ENCODE measurements at places on chromosomes 3 and 15.
A peak's percentile ranks its signal among the peaks of the same experiment; 100 is the strongest.

- DNase-seq, result no peak
Observed at GRCh38 chr15:49232236-49232806, 62.3 kb downstream of the GALK2 start.

DNA sequence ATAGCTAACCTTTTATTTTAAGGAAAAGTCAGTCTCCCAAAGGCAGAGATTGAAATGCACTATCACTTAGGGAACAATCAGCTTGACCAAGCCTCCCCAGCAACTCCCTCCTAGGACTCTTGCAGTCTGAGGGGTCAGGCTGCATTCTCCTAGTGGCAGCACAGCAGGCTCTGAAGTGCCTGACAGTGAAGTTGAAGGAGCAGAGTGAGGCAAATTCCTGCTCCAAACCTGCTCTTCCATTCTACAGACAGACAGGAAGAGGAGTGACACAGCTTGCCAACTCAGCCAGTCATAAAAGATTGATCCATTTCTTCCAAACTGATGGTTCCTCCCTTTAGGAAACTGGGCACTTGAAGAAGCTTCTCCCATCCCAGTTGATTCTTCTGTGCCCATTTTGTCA is 43.9 kb upstream of the SMAD3 start:
- no peak for DNase-seq

GRCh38 chr15:62896969-62897486 is 145.5 kb upstream of the TPM1 start:
- no peak for DNase-seq

DNA sequence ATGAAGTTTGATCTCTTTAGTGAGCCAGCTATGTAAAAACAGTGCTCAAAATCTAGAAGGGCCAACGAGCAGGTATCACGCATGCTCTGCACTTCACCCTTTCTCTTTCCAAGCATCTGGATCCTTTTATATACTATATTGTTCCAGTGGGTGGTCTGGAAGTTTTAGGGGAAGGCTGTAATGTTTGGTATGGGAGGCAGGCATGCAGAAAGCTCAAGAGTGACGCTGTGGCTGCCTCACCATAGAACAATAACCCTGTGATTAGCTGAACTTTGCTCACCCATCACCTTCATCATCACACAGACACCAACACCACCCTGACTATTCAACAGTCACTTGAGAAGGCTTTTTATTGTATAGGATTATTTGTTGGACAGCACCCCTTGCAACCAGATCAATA is 81.6 kb downstream of the FBN1 start:
- no peak for DNase-seq

DNA sequence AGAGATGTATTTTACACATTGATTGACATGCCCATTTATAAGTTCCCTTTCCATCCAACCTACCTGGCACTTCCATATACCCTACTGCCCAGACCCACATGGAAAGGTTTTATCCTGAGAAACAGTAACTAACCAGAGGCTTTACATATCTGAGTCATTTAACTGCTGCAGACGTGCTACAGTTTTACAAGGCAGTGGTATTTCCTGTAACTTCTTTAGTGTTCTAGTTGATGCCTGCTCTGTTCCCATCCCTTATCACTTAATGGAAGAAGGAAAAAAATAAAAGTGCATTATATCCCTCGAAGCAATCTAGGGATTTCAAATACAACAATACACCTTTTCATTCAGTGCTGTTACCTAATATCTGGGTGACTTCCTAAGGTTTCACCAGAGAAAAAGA is 107.1 kb downstream of the TMCO5A start:
- no peak for DNase-seq

DNA sequence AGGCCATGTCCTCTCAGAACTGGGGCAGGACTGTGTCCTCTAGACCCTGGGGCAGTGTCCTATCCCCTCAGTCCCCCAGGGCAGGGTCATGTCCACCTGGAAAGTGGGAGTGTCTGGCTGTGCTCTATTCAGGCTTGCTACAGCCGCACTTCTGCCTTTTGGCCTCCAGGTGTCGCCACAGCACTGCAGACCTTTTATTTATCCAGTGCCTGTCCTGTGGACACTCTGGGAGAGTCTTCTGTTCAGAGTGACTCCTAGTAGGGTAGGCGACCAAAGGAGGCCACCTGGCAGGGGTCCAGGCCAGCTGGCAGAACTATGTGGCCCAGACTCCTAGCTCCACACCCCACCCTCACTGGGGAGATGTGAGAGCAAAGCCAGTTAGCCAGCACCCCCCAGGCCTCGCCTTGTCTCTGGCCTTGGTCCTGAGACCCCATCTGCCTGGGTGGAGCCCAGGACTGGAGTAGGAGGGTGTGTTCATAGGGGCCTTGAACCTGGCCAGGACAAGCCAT is 3.9 kb downstream of the TMIE start:
- DNase-seq, result peak; percentile 49

GRCh38 chr3:3227640-3228039 is 48.1 kb upstream of the CRBN start:
- no peak for DNase-seq

GRCh38 chr3:71944482-71945065 is 159.6 kb upstream of the PROK2 start:
- no peak for DNase-seq

DNA sequence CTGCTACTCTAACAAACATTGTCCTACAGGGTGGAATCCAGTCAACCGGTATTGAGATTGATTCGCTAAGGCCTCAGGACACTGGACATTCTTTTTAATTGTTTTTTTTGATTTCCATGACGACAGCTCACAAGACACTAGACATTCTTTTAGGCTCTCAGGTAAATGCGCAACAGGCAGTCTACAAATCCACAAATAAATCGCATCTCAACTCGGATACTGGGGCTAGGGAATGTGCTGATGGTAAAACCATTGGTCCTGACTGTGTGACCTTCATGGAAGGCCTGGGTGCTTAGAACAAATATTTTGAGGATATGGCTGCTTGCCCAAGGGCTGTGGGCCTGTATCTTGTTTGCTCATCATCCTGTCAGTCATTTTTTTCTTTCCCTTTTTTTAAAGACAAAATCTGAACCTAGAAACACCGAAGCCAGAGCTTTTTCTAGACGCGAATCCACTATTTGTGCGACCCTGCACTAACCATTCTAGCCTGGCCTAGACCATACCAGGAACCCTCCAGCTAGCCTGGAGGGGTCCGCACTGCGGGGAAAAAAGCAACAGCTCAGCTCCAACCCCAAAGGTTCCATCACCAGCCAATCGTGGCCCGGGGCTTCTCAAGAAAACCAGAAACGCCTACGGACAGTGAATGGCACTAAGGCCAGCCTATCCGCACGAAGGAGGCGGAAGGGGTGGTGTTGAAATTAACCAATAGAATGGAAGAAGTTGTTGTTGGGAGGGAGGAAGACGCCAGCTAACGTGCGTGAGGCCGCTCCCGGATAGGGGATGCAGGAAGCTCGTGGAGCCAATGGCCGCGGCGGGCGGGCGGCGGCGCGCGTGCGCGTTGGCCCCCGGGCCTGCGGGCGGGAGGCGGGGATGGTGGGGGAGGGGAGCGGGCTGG is 18.1 kb upstream of the CHD2 start:
- DNase-seq, result peak; percentile 98

DNA sequence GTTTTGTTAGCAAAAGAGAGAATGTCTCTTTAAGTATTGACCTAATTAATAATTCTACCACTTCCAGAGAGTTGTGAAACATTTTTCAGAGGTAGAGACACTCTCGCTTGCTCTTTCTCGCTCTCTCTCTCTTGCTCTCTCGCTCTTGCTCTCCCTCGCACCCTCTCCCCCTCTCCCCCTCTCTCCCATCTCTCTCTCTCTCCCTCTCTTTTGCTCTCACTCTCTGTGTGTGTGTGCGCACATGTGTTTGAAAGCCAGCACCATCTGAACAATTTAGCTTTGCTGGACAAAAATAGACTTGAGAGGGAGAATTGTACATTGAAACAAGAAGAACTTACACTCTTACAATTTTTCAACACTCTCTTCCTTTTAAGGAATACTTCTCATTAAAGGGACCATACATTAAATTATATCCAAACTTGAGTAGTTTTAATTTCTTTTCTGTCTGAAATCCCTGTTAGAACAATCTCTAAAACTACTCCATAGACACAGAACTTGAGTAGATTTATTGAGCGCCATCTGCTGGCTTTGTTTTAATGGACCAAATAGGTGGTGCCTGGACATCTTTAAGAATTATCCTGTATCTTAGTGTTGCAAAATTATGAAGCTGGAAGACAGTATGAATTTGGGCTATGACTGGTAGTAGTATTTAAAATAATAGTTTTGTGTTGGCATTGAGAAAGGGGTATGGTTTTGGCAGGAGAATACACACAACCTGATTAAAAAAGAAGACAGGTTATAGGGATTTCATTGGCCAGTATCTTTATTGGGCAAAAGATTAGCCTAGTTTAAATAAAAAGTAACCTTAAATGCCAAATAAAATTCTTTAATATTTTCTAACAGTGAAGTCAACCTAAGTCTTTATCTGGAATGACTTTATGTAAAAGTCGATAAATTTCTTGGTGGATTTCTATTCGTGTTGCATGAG is 124.6 kb downstream of the AKAP13 start:
- DNase-seq, result peak; percentile 14

- DNase-seq, result no peak
Observed at GRCh38 chr15:33547876-33548275, 237.1 kb downstream of the RYR3 start.

- no peak for DNase-seq
Observed at GRCh38 chr3:10453431-10454163, 51.8 kb downstream of the ATP2B2 start.

DNA sequence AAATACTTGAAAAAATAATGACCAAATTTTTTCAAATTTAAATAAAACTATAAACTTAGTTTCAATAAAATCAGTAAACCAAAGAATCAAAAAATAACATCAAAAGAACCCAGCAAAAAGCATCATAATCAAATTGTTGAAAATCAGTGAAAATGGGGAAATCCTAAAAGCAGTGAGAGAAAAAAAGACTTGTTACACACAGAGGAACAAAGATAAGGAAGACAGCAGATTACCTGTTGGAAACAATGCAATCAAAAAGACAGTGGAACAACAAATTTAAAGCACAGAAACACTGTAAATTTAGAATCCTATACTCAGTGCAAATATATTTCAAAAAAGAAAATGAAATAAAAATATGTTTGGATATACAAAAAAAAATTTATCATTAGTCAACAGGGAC is 156.2 kb upstream of the LMCD1 start:
- DNase-seq, result no peak

- no peak for DNase-seq
Observed at GRCh38 chr3:99954914-99955644, 137.4 kb downstream of the CMSS1 start.

DNA sequence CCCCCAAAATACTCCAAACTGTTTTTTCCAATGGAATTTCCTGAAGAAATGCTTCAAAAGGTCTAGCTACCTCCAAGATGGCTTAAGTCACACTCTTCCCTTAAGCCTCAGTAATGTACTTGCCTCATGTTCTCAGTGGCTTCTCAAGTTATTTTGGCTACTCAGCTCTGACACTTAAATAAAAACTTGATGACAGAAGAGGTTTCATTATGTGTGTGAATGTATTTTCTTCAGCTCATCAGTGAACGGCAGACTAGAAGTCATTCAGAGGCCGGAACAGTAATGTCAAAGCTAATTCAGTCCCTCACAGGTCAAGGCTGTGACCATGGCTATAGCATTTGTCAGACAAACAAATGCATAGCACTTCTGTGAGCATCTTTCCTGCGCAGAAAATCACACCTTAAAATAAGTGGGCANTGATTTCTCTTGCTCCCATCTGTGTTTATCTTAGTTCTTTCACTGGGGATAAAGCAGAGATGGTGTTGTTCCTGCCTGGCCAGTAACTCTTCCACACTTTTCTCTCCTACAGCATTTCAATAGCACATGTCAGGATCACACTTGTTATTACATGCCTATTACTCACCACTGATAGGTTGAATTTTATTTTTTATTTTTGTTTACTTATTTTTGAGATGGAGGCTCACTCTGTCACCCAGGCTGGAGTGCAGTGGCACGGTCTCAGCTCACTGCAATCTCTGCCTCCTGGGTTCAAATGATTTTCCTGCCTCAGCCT is 68.5 kb upstream of the PLCL2 start:
- no peak for DNase-seq

- no peak for DNase-seq
Observed at GRCh38 chr15:79523266-79523665, 91.1 kb downstream of the MINAR1 start.

DNA sequence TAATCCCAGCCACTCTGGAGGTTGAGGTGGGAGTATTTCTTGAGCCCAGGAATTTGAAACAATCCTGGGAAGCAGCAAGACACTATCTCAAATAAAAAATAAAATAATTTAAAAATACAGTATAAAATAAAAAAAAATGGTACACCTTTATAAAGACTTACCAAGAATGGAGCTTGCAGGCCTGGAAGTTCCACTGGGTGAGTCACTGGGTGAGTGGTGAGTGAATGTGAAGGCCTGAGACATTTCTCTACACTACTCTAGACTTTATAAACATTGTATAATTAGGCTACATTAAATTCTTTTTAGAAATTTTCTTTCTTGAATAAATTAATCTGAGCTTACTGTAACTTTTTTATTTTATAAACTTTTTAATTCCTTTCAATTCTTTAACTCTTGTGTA is 609.1 kb upstream of the BCHE start:
- no peak for DNase-seq

- peak; percentile 15 for DNase-seq
Observed at GRCh38 chr3:129045675-129046036, 14.9 kb upstream of the GP9 start.

- no peak for DNase-seq
Observed at GRCh38 chr3:141275973-141276372, 44.3 kb downstream of the PXYLP1 start.

DNA sequence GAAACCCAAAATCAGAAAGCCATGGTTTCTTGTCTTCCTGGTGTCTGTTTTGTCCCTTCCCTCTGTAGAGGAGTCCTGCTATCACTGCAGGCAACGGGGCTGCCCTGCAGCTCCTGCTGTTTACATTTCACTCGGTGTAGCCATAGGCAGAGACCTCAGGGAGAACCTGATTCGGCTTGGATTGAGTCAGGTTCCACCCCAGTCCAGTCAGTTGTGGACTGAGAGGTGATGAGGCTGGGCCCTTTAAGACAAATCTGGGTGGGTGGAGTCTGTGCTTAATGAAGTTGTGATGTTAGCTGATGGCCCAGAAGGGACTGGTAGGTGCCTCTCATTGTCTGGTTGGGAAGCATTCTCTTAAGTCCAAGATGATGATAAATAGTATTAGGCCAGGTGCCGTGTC is 35.7 kb downstream of the FLNB start:
- no peak for DNase-seq

DNA sequence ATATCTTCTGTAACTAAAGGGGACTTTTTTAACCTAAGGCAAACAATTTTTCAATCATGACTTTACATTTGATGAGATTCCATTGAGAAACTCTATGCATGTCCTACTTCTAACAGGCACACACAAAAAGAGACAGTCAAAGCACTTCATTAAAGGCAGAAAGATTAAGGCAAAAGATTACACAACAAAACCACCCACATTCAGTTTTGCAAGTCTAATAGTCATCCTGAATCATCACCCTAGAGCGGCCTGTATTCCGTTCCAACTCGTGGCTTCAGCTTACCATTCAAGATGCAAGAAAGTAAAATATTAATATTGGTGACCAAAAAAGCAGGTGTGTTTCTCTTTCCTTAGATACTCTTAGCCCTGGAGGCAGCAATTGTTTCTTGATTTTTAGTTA is 205.9 kb downstream of the P3H2 start:
- no peak for DNase-seq

Measured in T-cell (primary cell).